Psoas muscle (tissue), 8 donors: ENCODE measurements at places on chromosomes 1 and 21. TPM values are rescaled to one million over a fixed set of nuclear protein-coding genes. Genes with fewer than 3 reads are reported as not detected.

GRCh38 chr1:169576241-169576934 lies 9.9 kb downstream of the F5 start:
- no peaks in the 10 kb centered on the region for H3K4me1 ChIP-seq
- no peaks in the 10 kb centered on the region for H3K27me3 ChIP-seq

DNA sequence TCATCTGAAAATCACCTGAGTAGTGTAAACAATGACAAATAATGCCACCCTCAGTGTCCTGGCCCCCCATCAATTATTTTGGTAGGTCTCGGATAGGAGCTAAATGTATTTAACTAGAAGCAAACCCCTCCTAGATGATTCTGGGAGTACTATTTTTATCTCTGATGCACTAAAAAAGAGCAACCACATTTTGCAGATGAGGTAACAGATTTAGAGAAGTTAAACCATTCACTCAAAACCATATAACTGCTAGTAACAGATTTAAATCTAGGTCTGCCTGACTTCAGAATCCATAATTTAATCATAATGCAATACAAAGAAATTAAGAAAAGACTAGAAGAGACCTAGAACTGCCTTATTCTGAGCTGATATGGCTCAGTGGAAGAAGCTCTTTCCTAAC lies 17.3 kb upstream of the PTCH2 start:
- H3K36me3 ChIP-seq, result peaks cover 3% of the 10 kb centered on the region
- H3K27ac ChIP-seq, result no peak overlapping the region
- H3K27me3 ChIP-seq, result no peaks in the 10 kb centered on the region
- no peak for DNase-seq
- no peaks in the 10 kb centered on the region for H3K4me1 ChIP-seq

- no peaks in the 10 kb centered on the region for H3K36me3 ChIP-seq
- H3K27me3 ChIP-seq, result peaks cover 55% of the 10 kb centered on the region
- DNase-seq, result no peak
- peaks cover 31% of the 10 kb centered on the region for H3K4me1 ChIP-seq
- H3K27ac ChIP-seq, result no peak within 1 kb of the TSS
- H3K4me3 ChIP-seq, result peak within 1 kb of the TSS; percentile 76
Measured at GRCh38 chr1:180229483-180230415, at the start of gene LHX4. LHX4 (plus strand) TSS chr1:180230264; CDS start chr1:180230530, 266 bp downstream.

DNA sequence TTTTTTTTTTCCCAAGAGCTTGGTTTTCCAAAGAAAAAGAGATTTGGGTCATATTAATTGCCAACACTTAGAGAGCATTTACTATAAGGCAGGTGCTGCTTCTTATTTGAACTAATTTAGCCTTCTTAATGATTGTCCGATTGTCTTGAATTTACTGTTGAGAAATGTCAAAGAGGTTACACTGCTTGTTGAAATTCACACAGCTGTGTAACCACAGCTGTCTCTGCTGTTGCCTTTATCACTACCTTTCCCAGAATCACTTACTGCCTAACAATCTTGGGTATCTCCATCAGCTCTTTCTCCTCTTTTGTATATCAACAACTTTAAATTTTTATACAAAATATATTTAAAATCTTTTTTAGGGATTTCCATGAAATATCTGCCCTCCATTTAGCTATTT lies 115.6 kb downstream of the UCHL5 start:
- no peaks in the 10 kb centered on the region for H3K36me3 ChIP-seq
- no peaks in the 10 kb centered on the region for H3K4me1 ChIP-seq
- DNase-seq, result no peak

DNA sequence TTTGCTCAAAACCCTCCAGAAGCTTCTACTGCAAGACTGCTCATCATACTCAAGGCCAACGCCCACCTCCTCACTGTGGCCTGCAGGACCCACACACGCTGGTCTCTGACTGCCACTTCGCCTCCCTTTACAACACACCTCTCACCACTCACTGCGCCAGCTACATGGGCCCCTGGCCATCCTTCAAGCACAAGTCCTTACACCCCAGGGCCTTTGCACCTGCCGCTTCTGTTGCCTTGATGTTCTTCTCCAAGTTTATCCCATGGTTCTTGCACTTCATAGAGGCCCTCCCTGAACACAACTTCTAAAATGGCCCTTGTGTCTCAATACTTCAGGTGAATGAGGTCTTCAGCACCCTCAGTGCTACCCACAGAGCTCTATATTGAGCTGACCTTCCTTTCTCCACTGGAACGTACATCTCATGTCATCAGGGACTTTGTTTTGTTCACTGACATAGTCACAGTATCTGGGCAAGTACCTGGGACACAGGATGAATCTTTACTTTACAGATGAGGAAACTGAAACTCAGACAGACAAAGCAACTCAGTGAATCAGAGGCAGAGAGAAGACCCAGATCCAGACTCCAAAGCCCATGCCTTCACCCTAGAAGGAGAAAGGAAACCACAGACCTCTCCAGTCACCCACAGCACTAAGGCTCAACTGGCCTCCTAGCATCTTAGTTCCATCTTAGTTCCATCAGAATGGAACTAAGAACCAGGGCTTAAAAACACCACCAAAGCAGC lies 34.7 kb upstream of the CLSTN1 start:
- H3K27ac ChIP-seq, result no peak overlapping the region
- H3K27me3 ChIP-seq, result no peaks in the 10 kb centered on the region
- no peak overlapping the region for H3K4me3 ChIP-seq
- no peak for DNase-seq
- peaks cover 3% of the 10 kb centered on the region for H3K4me1 ChIP-seq
- H3K36me3 ChIP-seq, result no peaks in the 10 kb centered on the region

GRCh38 chr1:12778061-12778460 lies 4.5 kb downstream of the PRAMEF12 start:
- no peak for DNase-seq
- H3K4me1 ChIP-seq, result no peaks in the 10 kb centered on the region
- H3K27me3 ChIP-seq, result no peaks in the 10 kb centered on the region
- H3K27ac ChIP-seq, result no peak overlapping the region

HIVEP3 gene
- polyA plus RNA-seq, result 1.4 TPM

TTC4 gene
- polyA plus RNA-seq, result 25.0 TPM
